ENCODE measurements at places on chromosomes 3 and 15.

GRCh38 chr3:44289882-44290462 is 48.3 kb downstream of the TOPAZ1 start:
- DNase-seq: no peak

- DNase-seq: no peak
These were observed 17.4 kb downstream of the CCDC12 start for GRCh38 chr3:46959161-46959511.

- DNase-seq: no peak
These were observed 155.1 kb upstream of the FRMD4B start for GRCh38 chr3:69540706-69541581.

GRCh38 chr3:101544161-101544850 is 17.4 kb upstream of the TRMT10C start:
- DNase-seq: no peak

DNA sequence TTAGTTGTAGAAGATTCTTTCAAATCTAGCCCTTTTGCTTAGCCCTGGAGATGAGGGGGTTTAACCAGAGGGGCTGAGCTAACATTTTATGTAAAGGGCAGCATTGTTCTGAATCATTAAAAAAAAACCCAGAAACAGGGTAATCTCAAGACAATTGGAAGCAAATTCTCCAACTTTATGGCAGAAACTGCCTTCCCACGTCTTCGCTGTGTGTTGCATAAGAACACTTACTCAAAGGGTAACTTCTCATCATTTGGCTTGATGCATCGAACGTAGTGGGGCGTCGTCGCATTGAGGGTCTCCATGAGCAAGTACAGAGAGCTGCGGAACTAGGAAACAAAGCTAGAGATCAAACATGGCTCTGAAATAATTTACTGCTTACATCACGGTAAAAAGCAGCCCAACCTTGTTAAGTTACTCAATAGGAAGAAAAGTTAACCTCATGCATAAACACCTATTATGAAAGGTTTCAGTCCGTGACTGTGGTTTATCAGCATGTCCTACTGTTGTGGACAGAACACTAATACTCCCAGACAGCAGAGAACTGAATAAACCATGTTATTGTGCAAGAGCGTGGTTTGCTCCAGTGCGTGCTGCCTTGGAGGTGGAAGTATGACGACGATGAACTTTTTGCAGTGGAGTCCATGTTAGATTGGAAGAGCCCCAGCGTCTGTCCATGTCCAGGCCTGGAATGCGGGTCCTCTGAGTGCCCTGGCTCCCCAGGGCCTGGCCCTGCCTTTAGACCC is 48.7 kb downstream of the MYO5C start:
- DNase-seq: no peak

DNA sequence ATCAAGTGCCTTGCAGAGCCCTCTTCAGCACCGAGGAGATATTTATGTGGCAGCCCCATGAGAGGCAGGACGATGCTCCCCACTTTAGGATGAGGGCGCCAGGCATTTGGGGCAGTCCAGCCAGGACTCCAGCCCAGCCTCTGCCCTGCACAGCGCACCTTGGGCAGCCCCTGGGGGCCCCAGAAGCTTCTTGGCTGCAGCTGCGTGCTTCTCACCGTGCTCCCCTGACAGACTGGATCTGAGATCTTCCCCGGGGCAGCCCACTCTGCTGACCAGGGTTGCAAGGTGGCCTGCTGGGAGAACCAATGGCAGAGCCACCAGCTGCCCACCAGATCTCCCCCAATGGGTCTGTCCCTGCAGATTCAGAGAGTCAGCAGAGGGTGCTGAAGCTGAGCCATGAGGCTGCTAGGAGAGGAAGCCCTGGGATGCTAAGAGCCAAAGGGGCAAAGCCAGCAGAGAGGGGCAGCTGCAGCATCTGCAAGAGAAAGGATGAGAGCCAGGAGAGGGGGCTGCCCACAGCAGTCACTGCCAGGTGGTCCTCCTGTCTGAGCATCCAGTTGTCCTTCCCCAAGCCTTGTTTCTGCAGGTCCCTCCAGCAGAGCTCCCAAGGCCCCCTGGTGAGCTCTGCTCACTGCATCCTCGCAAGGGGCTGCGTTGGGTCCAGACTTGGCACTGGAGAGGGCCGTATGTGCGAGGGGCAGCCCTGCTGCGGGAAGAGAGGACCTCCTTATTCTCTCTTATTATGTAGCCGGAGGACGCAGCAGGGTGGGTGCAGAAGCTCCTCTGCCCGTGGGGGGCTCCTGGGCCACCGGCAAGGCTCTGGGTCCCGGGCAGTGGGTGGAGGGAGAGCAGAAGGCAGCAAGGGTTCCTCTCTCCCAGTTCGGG is 14.7 kb upstream of the KLF13 start:
- no peak for DNase-seq

- DNase-seq: no peak
These were observed 127.5 kb downstream of the RPLP1 start for GRCh38 chr15:69579950-69580618.

GRCh38 chr3:10404876-10405275 is 84.0 kb upstream of the SEC13 start:
- no peak for DNase-seq

DNA sequence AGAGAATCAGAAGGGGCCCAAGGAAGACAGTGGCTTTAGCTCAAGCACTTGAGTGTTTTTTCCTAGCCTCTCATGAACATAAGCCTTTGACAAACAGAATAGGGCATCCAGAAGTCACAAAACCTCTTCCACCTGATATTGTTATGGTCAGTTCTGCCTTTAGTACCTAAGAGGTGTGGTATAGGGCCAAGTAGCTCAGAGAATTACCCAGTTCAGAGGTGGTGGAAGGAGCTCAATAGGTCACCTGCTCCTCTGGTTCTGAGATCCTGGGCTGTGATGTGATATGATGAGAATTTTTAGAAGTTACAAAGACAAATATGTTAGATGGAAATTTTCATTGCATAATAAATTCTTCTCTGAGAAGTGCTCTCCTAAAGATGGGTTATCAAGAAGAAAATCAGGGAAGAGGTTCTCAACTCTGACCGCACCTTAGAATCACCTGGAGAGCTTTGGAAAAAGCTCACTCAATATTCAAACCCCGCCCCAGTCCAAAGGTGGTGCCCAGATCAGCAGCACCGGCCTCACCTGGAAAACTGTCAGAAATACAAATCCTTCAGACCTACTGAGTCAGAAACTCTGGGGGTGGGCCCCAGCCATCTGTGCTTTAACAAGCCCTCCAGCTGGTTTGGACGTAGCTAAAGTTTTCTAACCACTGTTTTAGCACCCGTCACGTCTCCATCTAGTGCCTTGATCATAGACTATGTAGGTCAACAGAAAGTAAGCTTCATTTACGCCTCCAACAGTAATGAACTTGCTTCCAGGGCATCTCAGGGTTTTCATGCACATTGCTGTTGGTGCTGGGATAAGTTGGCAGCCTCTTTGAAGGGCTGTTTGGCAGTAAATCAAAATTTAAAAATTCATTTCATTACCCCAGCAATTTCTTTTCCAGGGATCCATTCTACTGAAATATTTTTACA is 101.3 kb downstream of the MYH15 start:
- DNase-seq: no peak

DNA sequence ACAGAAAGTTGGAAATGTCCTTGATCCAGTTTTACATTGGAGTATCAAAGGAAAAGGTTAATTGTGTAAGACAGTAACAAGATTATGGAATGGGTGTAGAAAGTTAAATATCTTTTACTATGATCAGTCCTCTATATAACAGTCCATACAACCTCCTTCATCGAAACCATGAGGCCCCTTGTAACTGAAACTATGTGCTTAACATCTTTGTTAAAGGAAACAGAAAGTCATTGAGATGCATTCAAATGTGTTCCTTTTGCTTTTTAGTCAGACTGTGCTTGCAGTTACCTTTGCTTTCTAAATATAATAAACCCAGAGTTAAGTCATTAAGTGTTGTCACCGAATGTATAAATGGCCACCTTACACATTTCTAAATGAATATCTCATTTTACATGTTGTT is 1298.5 kb downstream of the ROBO2 start:
- DNase-seq: no peak

GRCh38 chr3:128504533-128504915 is 11.5 kb upstream of the GATA2 start:
- no peak for DNase-seq
